ENCODE measurements at places on chromosomes 5 and 9.

DNA sequence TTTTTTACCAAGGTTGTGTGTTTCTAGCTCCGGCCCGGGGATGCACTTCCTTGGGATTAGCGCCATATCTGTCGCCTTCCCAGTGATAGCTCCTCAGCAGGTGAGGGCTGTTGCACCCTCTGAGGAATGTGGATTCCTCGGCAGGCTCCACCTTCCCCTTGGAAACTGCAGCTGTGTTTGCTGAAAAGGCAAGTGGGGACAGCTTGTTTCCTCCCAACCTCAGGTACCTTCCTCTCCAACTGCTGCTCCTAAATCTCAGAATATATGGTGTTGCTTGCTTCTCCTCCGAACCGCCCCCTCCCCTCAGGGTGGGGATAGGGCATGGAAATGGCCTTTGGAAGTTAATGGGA lies 1.3 kb downstream of the SLC1A1 start:
- H3K27me3 ChIP-seq: peaks cover 21% of the 10 kb centered on the region
- no peak for DNase-seq
- no peaks in the 10 kb centered on the region for H3K36me3 ChIP-seq
- peak overlapping the region; percentile 61 for H3K4me3 ChIP-seq
- H3K4me1 ChIP-seq: peaks cover 5% of the 10 kb centered on the region
- no peak overlapping the region for H3K27ac ChIP-seq

- H3K27me3 ChIP-seq: no peaks in the 10 kb centered on the region
- H3K4me3 ChIP-seq: no peak overlapping the region
- H3K36me3 ChIP-seq: peaks cover 68% of the 10 kb centered on the region
Measured at GRCh38 chr5:55960779-55961178, 34.0 kb downstream of the IL6ST start.

DNA sequence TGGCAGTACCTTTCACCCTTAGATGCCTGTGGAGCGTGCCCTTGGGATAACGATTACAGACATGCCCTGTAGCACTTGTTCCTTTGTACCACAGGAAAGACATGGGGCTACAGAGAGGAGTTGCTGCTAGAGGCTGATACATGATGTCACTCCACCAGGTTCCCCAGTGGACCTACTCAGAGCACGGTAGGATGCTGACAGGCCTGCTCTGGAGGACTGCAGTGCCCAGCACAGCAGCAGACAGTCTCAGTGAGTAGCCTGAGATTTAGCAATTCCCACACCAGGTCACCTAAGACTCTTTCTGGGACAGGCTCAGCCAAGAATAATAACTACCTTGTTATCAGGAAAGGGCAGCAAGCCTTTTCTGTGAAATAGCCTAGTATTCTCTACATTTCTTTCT lies 28.8 kb downstream of the PDE4D start:
- H3K27me3 ChIP-seq: no peaks in the 10 kb centered on the region
- no peaks in the 10 kb centered on the region for H3K36me3 ChIP-seq
- H3K4me1 ChIP-seq: no peaks in the 10 kb centered on the region
- H3K4me3 ChIP-seq: no peak overlapping the region
- DNase-seq: no peak

DNA sequence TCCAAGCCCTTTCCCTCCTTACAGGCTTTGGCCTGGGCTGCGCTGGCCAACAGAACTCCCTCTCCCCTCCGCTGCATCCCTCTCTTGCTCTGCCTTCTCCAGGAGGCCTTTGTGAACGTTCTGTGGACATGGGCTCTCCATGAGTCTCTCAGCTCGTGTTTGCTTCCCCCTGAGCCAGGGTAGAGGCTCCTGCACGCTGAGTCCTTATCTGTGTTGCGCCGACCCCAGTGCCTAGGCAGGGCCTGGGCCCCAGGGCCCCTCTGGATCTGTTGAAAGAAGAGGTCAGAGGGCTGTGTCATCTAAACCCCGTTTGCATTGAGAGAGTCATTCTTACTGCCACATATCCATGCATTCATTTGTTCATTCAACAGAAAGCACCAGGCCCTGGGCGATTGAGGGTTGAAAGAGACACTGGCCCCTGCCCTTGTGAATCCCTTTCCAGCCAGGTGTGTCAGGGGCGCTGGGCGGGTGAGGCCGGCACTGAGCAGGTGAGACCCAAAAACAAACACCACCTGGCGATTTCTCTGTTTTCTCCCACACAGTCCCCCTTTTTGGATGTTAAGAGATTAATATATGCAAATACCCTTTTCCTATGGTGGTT lies 111.2 kb upstream of the IER5L start:
- no peaks in the 10 kb centered on the region for H3K27me3 ChIP-seq
- H3K4me1 ChIP-seq: no peaks in the 10 kb centered on the region
- no peak overlapping the region for H3K4me3 ChIP-seq
- DNase-seq: no peak
- no peak overlapping the region for H3K27ac ChIP-seq
- no peaks in the 10 kb centered on the region for H3K36me3 ChIP-seq

- H3K27me3 ChIP-seq: no peaks in the 10 kb centered on the region
- no peak overlapping the region for H3K27ac ChIP-seq
- no peaks in the 10 kb centered on the region for H3K4me1 ChIP-seq
Measured at GRCh38 chr5:64854855-64855254, 86.1 kb downstream of the CWC27 start.

GRCh38 chr5:34574936-34575467 lies 81.1 kb upstream of the RAI14 start:
- H3K36me3 ChIP-seq: no peaks in the 10 kb centered on the region
- no peak for DNase-seq
- H3K27ac ChIP-seq: no peak overlapping the region
- H3K4me3 ChIP-seq: no peak overlapping the region

DNA sequence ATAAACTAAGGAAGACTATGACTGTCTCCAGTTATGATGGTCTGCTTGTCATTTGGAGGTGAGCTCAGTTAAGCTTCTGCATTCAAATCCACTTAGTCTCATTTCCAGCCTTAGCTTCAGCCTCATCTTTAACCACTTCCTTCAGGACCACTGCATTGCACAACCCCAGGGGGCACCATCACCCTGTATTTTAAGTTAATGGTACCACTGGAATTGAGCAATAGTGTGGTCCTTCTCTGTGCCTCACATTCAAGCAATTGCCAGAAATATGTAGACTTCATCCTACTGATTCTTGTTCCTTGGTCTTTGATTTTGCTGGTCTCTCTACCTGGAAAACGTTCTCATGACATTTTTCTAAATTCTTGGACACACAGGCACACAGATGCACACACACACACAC lies 131.5 kb upstream of the PTPN3 start:
- no peak for DNase-seq
- no peaks in the 10 kb centered on the region for H3K36me3 ChIP-seq
- H3K27ac ChIP-seq: no peak overlapping the region
- no peak overlapping the region for H3K4me3 ChIP-seq
- H3K4me1 ChIP-seq: no peaks in the 10 kb centered on the region
- no peaks in the 10 kb centered on the region for H3K27me3 ChIP-seq

DNA sequence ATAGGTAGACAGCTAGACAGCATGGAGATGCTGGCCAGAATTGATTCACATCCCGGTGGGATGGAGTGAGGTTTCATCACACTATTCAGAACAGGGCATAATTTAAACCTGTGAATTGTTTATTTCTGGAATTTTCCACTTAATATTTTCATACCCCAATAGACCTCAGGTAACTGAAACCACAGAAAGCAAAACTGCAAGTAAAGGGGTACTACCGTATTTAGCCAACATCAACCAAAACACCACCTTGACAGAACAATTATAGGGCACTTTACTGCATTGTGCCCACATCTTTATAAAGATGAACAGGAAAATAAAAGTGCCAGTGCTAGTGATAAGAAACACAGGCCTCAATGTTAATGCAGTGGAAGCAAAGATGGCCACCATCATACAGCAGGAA lies 7.5 kb downstream of the SERINC5 start:
- H3K27me3 ChIP-seq: no peaks in the 10 kb centered on the region
- H3K4me3 ChIP-seq: no peak overlapping the region
- H3K36me3 ChIP-seq: peaks cover 5% of the 10 kb centered on the region
- DNase-seq: no peak
- H3K4me1 ChIP-seq: peaks cover 56% of the 10 kb centered on the region

GRCh38 chr5:177520916-177521513 lies 4.3 kb upstream of the DDX41 start:
- H3K36me3 ChIP-seq: peaks cover 30% of the 10 kb centered on the region
- H3K27ac ChIP-seq: no peak overlapping the region
- H3K4me1 ChIP-seq: peaks cover 10% of the 10 kb centered on the region
- H3K27me3 ChIP-seq: no peaks in the 10 kb centered on the region
- H3K4me3 ChIP-seq: no peak overlapping the region
- no peak for DNase-seq

DNA sequence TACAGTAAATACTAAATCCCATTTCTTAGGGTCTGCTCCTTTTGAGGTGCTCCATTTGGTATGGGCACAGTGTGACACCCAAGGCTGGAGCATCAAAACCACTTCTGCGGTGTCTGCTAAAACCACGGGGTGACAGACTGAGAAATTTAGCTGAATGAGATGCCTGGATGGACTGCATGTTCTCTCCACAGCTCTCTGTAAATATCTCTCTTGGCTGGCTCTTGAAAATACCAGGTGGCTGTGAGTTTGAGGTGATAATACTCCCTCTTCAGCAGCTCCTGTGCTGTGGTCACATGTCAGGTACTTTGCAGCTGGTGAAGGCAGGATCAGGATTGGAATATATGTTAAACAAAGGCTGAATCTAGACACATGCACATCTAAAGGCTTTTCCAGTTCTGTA lies 93.7 kb upstream of the SIMC1 start:
- no peak overlapping the region for H3K27ac ChIP-seq
- H3K27me3 ChIP-seq: no peaks in the 10 kb centered on the region
- H3K4me3 ChIP-seq: no peak overlapping the region

- H3K4me3 ChIP-seq: no peak overlapping the region
- DNase-seq: no peak
- H3K4me1 ChIP-seq: no peaks in the 10 kb centered on the region
- H3K36me3 ChIP-seq: no peaks in the 10 kb centered on the region
- H3K27ac ChIP-seq: no peak overlapping the region
Measured at GRCh38 chr5:32474209-32474854, 29.8 kb upstream of the ZFR start.

DNA sequence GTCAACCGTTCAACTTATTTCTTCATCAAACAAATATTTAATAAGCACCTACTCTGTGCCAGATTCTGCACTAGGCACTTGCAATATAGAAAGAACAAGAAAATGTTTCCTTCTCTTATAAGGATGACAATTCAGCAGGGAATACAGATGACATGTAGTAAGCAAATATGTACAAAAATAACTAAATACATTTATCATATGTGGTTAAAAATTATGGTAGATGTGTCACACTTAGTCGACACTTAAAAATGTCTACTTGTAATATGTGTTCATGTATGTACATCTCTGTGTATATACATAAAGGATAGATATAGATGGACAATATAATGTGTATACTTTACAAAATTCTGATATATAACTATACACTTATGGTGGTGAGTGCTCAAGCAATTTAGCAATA lies 417.0 kb upstream of the MEF2C start:
- DNase-seq: no peak
- H3K27ac ChIP-seq: no peak overlapping the region
- no peaks in the 10 kb centered on the region for H3K27me3 ChIP-seq
- no peaks in the 10 kb centered on the region for H3K36me3 ChIP-seq

- H3K36me3 ChIP-seq: no peaks in the 10 kb centered on the region
- peaks cover 9% of the 10 kb centered on the region for H3K4me1 ChIP-seq
- DNase-seq: no peak
- H3K27me3 ChIP-seq: no peaks in the 10 kb centered on the region
Measured at GRCh38 chr5:82362636-82363035, 84.5 kb upstream of the RPS23 start.

GRCh38 chr5:168974082-168974481 lies 326.9 kb downstream of the SLIT3 start:
- no peaks in the 10 kb centered on the region for H3K36me3 ChIP-seq
- H3K27ac ChIP-seq: no peak overlapping the region
- H3K4me3 ChIP-seq: no peak overlapping the region
- DNase-seq: no peak
- no peaks in the 10 kb centered on the region for H3K4me1 ChIP-seq
- no peaks in the 10 kb centered on the region for H3K27me3 ChIP-seq

GRCh38 chr9:127197186-127197860 lies 67.3 kb upstream of the GARNL3 start:
- H3K27me3 ChIP-seq: no peaks in the 10 kb centered on the region
- no peak for DNase-seq
- peaks cover 5% of the 10 kb centered on the region for H3K4me1 ChIP-seq
- H3K36me3 ChIP-seq: no peaks in the 10 kb centered on the region

GRCh38 chr9:31103836-31104235 lies 1280.6 kb upstream of the ACO1 start:
- no peak overlapping the region for H3K27ac ChIP-seq
- H3K4me3 ChIP-seq: no peak overlapping the region
- no peaks in the 10 kb centered on the region for H3K36me3 ChIP-seq
- DNase-seq: no peak

GRCh38 chr5:6117212-6117611 lies 261.1 kb downstream of the MED10 start:
- DNase-seq: no peak
- H3K36me3 ChIP-seq: no peaks in the 10 kb centered on the region
- H3K27ac ChIP-seq: no peak overlapping the region
- no peaks in the 10 kb centered on the region for H3K4me1 ChIP-seq
- no peak overlapping the region for H3K4me3 ChIP-seq
- H3K27me3 ChIP-seq: no peaks in the 10 kb centered on the region

GRCh38 chr9:68947015-68947414 lies 66.9 kb downstream of the PRKACG start:
- no peaks in the 10 kb centered on the region for H3K27me3 ChIP-seq
- H3K4me1 ChIP-seq: no peaks in the 10 kb centered on the region
- H3K4me3 ChIP-seq: no peak overlapping the region
- no peak overlapping the region for H3K27ac ChIP-seq
- H3K36me3 ChIP-seq: no peaks in the 10 kb centered on the region

DNA sequence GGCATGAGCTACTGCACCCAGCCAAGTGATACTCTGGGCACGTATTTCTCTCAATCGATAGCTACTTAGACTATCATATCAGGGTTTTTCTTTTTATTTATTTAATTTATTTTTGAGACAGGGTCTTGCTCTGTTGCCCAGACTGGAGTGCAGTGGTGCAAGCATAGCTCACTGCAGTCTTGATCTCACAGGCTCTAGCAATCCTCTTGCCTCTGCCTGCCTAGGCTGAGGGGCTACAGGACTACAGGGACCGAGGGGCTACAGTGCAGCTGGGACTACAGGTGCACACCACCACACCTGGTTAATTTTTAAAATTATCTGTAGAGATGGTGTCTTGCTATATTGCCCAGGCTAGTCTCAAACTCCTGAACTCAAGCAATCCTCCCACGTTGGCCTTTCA lies 20.3 kb upstream of the ANKHD1 start:
- no peak overlapping the region for H3K4me3 ChIP-seq
- no peak for DNase-seq
- no peak overlapping the region for H3K27ac ChIP-seq

- no peaks in the 10 kb centered on the region for H3K27me3 ChIP-seq
- H3K27ac ChIP-seq: no peak overlapping the region
- no peaks in the 10 kb centered on the region for H3K4me1 ChIP-seq
- no peak for DNase-seq
- H3K4me3 ChIP-seq: no peak overlapping the region
Measured at GRCh38 chr5:121668635-121669034, 183.0 kb upstream of the FTMT start.

- no peak for DNase-seq
- no peak overlapping the region for H3K27ac ChIP-seq
- H3K36me3 ChIP-seq: no peaks in the 10 kb centered on the region
- H3K27me3 ChIP-seq: no peaks in the 10 kb centered on the region
- H3K4me3 ChIP-seq: no peak overlapping the region
- no peaks in the 10 kb centered on the region for H3K4me1 ChIP-seq
Measured at GRCh38 chr5:1896602-1897376, 14.1 kb upstream of the IRX4 start.

GRCh38 chr5:81632679-81633078 lies 118.2 kb downstream of the SSBP2 start:
- no peak for DNase-seq
- no peaks in the 10 kb centered on the region for H3K27me3 ChIP-seq
- no peaks in the 10 kb centered on the region for H3K4me1 ChIP-seq
- H3K4me3 ChIP-seq: no peak overlapping the region
- no peaks in the 10 kb centered on the region for H3K36me3 ChIP-seq
